ENCODE measurements at places on chromosomes 11 and 22.

DNA sequence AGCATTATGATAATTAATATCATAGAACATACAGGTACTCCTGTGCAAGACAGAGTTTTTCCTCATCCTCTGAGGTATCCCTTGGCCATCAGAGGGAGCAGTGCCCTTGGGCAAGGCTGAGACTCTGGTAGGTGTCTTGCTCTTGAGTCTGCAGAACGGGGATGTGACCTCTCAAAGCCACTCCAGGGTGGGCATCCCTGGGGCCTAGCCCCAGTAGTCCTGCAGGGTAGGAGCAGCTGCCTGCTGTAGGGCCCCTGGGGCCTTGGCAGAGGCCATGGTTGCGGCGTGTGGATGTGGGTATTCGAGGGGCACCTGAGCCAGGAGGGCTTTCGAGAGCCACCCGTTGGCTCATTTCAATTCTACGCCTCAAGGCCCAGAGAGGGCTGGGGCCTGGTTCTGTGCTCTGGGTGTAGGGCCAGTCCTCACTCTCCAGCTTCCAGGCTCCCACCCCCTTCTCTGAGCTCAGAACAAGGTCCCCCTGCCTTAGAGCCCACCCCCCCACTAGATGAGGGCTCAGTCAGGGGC, 7.7 kb upstream of the OMP start:
- DNase-seq = no peak

- no peak for DNase-seq
These were observed 31.0 kb upstream of the CD5 start for GRCh38 chr11:61071208-61071681.

DNA sequence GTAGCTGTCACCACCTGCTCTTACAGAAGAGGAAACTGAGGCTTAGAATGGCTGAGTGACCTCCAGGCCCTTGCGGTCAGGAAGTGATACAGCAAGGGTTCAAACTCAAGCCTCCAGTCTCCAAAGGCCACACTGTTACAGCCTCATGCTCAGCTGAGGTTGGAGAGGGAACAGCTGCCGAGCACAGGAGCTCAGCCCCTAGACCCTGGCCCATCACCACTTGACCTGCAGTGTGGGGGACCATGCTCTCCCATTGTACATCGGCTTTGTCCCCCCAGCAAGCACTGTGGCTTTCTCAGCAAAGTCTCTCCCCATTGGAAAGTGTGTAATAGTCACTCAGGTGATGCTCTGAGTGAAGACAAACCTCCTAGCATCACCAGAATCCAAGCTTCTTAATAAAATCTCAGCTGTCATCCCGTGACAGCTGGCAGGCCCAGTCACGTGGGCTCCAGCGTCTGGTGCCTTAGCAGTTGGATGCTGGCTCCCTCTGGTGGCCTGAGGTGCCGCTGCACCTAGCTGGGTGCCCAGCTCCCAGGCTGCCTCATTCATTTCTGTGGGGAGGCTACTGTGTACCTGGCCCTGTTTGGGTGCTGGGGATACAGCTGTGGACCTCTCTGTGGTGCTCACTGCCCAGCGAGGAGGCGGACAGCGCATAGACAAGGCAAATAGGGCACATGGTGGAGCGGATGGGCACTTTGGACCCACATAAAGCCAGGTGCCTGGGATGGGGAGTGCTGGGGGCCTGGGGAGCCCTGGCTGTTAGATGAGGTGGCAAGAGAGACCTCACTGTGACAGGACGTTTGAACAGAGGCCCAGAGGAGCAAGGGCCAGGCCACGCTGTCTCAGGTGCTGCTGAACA, 19.1 kb upstream of the MYRF start:
- DNase-seq = no peak

GRCh38 chr22:37661160-37661924, 2.8 kb downstream of the PDXP start:
- no peak for DNase-seq

DNA sequence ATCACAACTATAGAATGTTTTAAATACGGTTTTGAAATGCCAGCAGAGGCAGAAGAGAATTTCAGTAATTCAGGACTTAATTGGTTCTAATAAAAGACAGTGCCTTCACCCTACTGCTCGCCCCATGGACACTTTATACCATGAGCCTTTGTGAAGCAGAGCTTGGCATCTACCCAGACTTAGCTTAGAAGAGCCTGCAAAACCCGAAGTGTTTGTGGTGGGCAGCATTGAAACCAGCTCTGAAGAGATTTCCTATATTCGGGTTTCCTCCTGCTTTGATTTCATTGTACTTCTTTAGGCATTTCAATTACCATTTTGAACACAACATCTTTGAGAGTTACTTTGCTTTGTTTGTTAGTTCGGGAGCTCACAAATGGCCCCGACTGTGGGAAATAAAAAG, 185.1 kb upstream of the MTNR1B start:
- DNase-seq = no peak

- no peak for DNase-seq
These were observed 79.5 kb downstream of the PARVA start for GRCh38 chr11:12456651-12457579.

- DNase-seq = no peak
These were observed 7.6 kb downstream of the SLC39A13 start for GRCh38 chr11:47415949-47416472.

- no peak for DNase-seq
These were observed 140.9 kb downstream of the TEAD1 start for GRCh38 chr11:12815129-12815480.

GRCh38 chr11:132301900-132302299, 931.5 kb downstream of the NTM start:
- no peak for DNase-seq

- DNase-seq = no peak
These were observed 83.1 kb upstream of the SLC5A12 start for GRCh38 chr11:26805001-26805400.

- DNase-seq = no peak
These were observed 911 bp downstream of the PANX2 start for GRCh38 chr22:50171319-50171964.

- no peak for DNase-seq
These were observed 60.5 kb upstream of the KCNQ1OT1 start for GRCh38 chr11:2760196-2760871.

All from iPS DF 19.7 (cell line).